HTR-8/SVneo (cell line): ENCODE measurements at places on chromosomes 2 and 18.

DNA sequence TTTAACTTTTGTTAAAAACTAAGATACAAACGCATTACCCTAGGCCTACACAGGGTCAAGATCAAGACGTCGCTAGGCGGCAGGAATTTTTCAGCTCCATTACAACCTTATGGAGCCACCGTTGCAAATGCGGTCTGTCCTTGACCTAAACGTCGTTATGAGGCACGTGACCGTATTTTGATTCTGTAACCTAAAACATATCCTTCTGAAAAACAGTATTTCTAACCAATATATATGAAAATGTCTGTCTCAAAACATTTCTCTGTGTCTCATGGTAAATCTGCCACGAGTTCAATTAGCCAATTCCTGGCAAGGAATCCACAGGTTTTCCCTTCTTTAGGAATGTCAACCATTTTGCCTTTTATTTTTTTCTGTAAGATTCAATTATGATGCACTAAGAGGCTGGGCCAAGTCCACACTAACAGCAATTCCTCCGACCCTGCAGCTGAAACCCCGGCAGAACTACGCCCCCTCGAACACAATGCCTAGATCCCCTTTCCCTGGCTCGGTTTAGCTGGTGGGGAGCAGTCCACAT, 1.7 kb downstream of the RTN4 start:
- DNase-seq: peak; percentile 26

- no peak for DNase-seq
Observed at GRCh38 chr18:40366521-40366920, 1588.5 kb upstream of the PIK3C3 start.

DNA sequence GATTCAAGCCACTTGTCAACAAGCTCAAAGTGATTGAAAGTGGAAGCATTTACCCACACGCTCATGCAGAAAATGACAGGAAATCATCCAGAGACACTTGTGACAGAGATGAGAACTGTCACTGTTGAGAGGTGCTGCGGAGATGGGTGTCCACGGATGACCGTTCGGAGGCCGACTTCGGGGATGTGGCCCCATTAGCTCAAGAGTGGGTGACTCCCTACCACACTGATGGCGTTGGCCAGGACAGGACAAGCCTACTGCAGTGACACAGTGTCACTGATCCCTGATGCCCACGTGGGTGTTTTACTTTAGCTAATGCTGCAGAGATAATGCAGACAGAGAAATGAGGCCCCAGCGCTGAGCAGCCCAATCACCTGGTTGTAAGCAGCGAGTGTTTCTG, 81.5 kb upstream of the YWHAQ start:
- no peak for DNase-seq

GRCh38 chr2:14301331-14301730, 331.2 kb upstream of the LRATD1 start:
- no peak for DNase-seq

DNA sequence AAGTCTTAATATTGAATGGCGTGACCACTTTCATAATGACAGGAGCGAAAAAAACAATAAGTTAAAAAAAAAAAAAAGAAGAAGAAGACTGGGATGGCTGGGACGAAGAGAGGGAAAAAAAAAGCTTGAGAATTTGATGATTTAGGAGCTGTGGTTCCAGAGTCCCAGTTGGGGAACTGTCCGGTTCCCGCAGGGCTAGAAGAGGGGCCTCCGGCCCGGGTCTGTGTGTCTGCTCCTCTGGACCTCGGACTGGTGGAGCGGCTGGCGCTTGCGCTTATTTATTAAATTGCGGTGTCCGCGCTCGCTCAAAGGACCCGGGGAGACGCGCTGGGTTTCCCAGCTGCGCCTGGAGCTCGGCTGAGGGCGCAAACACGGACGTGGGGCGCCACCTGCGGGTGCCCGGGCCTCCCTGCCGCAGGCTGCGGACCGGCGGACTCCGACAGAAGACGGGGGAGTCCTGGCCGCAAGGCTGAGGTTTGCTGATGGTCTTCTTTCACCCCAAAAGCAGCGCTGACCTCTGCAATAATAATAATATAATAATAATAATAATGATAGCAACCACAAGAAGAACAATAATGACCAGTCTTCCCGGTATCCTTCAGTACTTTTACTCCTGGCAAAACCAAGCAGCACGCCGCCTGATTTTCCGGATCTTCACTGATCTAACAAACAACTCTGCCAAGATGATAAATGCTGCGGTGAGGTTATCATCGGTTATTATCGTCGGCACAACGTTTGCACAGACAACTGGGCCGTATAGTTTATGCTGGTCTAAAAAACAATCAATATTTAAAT, at the start of gene CBLN2:
CBLN2 (minus strand) TSS at position 251 of the 795 bp plus-strand sequence. CDS start 2,182 bp downstream, outside the sequence.
- DNase-seq: peak; percentile 41

DNA sequence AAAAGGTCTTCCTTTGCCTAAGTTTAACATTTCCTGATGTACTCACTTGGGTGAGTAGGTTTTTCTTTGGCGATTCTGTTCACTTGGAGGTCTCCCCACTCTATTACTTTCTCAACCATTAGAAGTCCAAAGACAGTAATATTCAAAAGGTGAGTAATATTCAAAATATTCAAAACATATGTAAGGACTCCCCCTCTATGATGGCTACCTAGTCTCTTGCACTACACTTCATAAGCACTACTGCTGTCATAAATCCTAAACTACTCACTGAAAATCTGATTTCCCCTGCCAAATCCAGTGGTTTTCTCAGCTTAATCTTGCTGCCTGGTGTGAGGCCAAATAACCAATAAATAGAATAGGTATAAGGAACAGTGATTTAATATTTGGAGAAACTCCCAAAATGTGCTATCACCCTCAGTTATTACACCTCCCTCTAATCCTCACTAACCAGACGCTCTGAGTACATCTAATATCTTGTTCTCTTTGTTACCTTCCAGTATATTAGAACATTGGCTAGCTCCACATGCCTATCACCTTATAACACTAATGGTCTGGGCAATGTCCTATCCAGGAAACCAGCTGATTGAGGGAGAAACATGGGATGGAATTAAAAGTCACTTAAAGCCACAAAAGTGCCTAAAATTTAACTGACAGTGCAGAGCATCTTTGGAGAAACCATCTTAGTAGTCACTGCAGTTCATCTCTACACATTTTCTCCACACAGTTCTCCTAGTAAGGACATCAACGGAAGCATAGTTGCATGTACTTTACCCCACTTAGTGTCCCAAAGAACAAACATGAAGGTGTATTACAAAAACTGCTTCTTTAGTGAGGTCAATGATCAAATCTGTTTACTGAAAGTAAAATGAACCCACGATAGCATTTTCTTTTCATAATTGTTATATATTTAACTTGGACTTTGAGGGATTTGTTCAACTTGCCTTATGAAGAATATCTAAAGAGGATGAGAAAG, 54.8 kb downstream of the MBD2 start:
- DNase-seq: no peak

DNA sequence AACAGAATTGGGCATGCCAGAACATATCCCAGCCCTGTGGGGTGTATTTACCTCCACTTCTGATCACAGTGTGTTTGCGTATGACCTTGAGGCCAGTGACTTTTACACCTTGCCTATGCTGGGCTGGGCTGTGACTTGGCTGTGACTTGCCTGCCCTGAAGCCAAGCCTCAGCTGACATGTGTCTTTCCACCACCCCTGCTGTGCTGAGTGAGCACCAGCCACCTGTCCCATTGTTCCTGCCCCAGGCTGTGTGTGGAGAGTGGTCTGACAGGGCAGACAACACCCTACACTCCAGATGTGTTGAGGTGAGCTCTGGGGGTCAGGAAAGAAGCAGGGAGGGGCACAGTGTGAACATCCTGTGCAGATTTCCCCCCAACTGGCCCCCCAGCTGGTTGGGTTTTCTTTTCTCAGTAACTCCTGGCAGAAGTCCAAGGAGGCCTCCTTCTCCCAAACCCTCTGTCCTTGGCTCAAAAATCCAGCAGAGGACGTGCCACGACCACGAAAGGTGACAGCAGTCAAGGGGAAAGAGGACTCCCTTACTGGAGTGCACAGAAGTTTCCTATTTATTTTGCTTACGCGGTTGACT, 5.1 kb upstream of the STEAP3 start:
- DNase-seq: no peak

GRCh38 chr2:69465513-69466456, 28.6 kb upstream of the NFU1 start:
- no peak for DNase-seq

DNA sequence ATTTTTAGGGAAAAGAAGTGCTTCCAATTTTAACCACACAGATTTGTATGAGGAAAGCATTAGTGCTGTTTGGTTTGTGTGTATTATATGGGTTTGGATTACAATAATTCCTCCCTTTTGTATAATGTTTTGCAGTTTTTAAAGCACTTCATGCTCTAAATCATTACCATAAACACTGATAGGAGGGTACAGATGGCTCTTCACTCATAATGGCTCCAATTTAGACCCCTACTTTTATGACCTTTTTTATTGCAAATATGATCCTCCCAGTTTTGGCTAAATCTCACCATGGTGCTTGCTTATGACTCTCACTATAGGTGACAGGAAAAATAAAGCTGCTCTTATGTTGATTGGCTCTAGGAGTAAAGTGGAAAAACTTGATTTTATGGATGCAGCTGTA, 23.8 kb upstream of the TMEM17 start:
- DNase-seq: no peak

GRCh38 chr18:31097666-31098065, 4.6 kb downstream of the DSC2 start:
- no peak for DNase-seq

DNA sequence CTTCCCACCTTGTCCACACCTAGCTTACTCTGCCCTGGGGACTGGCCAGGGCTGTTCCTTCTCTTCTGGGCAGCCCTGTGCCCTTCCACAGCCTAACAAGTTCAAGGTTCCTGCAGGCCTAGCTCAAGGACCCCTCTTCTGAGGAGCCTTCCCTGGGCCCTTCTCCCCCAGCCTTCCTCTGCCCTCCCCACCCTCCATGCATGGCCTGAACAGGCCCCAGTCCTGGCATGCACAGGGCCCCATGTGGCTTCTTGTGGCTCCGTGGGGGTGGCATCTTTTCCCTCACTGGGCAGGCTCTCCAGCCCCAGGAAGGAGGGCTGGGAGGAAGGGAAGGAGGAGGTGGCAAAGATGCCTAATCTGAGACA, 162.9 kb downstream of the CELF4 start:
- no peak for DNase-seq

- DNase-seq: no peak
Observed at GRCh38 chr2:9765611-9766531, 77.4 kb upstream of the TAF1B start.

DNA sequence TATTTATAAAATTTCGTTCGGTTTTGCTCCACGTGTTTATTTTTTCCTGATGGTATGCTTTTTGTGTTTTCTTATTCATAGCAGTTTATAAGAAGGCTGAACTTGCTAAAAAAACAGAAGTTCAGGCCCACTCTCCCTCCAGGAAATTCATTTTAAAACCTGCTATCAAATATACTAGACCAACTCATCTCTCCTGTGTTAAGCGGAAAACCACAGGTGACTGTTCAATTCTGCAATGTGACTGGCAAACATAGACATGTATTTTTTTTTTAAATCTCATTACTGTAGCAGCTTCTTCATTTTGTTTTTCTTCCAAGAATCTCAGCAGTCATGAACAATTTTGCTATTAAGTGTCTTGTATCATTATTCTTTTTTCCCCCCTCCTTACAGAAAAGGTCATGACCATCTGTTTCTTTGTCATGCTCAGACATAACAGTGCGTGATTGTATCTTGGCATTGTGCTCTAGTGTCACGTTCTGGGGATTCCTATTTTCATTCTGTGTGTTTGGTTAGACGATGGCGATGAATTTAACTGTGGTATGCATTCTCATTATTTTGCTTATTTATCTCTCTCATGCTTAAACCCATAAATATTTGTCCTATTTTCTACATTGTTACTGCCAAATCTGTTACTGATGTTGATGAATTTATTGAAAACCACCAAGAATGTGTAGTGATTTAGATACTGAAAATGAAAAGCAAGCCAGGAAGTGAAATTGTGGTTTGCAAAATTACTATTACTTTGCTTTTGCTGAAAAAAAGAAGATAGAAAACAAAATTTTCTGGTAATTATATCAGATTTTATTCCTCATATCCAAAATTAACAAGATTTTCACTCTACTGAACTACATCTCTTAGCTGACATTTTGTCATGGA, 74.6 kb upstream of the UNC80 start:
- no peak for DNase-seq

- no peak for DNase-seq
Observed at GRCh38 chr2:22481486-22482259, 903.3 kb upstream of the KLHL29 start.

- DNase-seq: no peak
Observed at GRCh38 chr2:108825736-108826135, 39.2 kb downstream of the CCDC138 start.

GRCh38 chr2:1546901-1547300, 133.6 kb downstream of the TPO start:
- DNase-seq: no peak

DNA sequence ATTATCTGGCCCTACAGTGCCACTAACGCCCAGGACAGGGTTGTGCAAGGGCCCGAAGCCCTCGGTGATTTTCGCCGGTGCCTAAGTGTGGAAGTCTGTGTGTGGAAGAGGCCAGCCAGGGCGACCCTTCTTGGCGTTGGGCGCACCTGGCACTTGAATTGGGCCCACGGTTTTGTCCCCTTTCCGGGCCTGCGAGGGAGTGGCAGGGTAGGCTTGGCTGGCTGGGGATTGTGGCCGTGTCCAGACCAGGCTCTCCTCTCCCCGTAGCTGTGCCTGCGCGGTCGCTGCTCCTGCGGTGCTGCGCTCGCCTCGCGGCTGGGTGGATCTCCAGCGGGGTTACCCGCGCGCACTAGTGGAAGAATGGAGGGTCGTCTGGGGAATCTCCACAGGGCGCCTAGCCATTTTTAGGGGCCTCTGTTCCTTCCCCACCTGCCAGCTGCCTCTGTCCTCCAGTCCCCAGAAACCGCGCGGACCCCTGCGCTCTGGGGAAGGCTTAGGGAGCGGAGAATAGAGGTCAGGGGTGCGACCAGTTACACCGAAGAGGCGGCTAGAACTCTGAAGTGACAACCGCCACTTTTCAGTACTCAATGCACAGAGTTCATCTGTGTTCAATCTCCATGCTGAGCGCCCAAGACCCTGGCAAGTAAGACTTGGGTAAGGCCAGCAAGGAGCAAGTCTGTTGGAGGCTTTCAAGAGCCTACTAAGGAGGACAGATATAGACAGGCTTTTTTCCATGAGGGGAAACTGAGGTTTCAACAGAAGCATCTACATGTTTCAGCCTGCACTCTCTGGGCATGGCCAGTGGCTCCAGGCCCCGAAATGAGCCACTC, 16.0 kb downstream of the EVX2 start:
- no peak for DNase-seq

- DNase-seq: peak; percentile 27
Observed at GRCh38 chr18:56067969-56068671, 480.1 kb upstream of the TCF4 start.

DNA sequence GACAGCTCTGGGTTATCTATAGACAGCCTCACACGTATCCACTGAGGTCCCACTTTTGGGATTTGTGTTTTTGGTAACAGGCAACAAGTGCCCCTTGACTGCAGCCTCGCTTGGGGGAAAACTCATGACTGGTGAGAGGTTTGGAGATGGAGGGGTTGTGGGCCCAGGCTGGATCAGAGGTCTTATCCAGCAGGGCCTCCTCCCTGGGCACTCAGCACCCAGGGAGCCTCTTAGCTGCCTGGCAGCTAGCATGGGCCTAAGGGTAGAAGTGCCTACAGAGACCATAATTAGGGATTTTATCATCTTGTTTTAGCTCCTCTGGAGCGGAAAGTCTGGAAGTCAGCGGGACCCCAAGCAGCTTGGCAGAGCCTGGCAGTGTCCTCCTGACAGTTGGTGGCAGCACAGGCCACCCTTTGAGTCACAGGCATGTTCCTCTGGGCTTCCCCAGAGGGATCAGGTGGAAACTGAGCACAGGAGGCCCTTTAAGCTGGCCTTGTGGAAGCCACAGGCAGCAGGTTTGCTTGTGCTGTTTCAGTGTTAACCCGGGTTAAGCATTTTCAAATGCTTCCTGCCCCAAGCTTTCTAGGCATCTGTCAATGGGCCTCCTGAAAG, 143.1 kb downstream of the KCTD1 start:
- DNase-seq: peak; percentile 41
